ENCODE measurements at places on chromosomes 7 and 10.

DNA sequence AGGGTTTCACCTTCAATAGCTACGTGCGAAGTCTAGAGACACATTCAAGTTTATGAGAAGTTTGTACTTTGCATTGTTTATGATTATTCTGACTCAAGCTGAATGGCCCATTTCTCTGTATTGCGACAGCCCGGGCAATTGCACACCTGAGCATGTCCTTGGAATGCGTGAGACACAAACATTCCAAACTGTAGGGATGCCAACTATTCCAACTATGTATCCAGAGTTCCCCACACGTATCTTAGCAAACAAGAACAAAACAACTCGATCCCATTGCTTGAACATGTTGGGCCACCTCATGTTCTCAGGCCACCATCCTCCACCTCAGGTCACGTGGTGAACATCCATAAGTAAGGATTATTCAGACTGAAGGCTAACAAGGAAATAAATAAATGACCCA is 51.4 kb upstream of the EGFR start:
- no peak for DNase-seq

DNA sequence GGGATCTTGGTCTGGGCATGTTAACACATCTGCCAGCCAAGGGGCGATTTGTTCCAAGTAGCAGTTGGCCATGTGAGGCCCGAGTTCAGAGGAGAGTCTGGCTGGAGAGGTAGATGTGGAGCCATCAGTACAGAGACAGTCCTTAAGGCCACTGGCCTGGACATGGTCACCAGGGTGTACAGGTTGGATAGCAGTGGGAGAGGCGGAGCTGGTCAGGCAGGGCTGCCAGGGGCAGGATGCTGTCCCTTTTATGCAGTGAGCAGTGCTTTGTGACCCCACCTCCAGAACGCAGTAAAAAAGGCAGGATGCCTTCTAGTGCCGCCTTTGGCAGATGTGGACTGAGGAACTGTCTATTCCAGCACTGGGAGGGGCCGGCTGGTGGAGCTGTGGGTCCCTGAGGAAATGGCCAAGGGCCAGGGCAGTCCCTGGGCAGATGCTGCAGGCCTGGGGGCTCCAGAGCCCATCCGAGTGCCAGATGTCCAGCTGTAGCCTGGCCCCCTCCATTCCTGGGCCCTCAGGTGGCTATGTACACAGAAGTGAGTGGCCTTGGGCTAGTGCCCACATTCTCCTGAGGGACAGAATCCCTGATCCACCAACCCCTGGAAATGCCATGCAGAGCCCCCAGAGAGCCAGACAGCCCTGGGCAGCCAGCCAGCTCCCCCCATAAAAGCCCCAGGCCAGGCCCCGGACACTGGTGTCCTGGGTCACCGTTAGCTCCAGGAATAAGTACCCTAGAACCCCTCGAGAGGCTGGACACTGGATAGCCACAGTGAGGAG is 17.2 kb upstream of the MYL7 start:
- DNase-seq: peak; percentile 74

DNA sequence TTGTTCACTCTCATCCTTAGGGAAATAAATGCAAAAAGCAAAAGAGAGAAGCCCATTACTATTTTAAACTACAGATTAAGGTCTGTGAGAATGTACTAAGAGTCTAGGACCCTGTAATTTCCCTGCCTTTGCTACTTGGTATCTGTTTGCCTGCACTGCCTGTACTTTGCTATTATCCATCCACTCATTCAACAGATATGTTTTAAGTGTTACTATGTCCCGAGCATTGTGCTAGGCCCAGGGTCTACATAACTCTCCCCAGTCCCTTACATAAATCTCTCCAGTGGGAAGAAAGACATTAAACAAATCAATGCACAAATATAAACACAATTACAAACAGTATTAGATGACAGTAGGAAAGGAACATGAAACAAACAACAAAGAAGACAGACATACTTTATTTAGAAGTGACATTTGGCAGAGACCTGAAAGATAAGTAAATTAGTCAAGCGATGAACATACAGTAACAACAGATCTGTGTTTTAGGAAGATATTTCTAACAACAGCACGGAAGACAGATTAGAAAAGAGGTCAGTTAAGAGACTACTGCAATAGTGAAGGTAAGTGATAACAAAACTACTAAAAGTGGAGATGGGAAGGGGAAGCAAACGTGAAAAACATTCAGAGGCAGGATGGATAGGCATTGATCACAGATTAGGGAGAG is 30.0 kb downstream of the ZNF800 start:
- DNase-seq: no peak

GRCh38 chr10:28219251-28219650 is 83.6 kb downstream of the MPP7 start:
- no peak for DNase-seq

DNA sequence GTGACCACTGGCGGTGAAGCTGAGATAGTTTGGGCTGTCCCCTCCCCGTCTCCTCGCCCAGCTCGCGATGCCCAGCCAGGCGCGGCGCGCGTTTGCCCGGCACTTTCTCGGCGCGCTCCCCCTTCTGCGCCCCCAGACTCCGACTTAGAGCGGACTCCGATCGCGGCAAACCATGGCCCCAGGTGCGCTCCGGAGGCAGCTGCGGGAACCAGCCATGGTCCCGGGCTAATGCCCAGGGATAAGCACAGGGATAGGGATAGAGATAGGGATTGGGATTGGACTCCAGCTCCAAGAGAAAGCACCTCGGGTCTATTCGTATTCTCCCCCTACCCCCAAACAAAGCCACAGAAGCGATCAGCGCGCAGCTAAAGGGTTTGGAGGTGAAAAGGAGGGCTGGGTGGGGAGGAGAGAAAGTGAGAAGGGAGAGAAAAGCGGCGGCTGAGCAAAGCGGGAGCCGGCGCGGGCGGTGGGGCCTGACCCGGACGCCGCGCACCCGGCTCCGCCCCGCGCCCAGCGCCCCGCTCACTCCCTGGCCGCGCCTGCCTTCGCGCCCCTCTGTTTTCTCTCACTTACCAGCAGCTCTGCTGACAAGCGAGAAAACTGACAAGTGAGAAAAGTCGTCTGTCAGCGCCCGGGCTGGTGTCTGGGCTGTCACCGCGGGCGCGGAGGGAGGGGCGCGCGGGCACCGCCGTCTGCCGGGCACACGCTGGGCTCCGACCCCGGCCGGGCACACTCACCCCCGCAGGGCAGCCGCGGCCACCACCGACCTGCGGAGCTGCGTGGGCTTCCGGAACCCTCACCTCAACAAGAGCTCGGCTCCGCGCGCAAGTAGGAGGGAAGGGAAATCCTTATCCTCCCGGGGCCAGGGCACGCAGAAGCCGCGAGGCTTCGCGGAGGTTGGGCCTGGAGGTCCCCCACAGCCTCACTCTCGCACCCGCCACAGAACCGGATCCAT is at the start of gene PDE1C:
PDE1C (minus strand) TSS at position 2 of the 955 bp plus-strand sequence.
- peak; percentile 86 for DNase-seq

DNA sequence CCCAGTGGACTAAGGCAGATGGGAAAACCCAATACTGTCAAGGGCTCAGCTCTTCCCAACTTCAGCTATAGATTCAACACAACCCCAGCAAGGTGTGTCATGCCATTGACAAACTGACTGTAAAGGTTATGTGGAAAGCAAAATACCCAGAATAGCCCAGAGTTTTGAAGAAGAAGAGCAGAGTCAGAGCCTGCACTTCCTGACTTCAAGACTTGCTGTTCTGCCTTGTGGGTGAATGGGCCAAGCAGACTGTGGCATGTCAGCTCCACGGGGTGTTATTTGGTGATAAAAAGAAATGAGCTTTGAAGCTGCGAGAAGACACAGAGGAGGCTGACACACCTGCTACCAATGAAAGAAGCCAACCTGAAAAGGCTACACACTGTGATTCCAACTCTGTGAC is 89.7 kb downstream of the NKX6-2 start:
- peak; percentile 15 for DNase-seq

- no peak for DNase-seq
These were observed 257.2 kb upstream of the CACNA2D1 start for GRCh38 chr7:82700741-82701140.

DNA sequence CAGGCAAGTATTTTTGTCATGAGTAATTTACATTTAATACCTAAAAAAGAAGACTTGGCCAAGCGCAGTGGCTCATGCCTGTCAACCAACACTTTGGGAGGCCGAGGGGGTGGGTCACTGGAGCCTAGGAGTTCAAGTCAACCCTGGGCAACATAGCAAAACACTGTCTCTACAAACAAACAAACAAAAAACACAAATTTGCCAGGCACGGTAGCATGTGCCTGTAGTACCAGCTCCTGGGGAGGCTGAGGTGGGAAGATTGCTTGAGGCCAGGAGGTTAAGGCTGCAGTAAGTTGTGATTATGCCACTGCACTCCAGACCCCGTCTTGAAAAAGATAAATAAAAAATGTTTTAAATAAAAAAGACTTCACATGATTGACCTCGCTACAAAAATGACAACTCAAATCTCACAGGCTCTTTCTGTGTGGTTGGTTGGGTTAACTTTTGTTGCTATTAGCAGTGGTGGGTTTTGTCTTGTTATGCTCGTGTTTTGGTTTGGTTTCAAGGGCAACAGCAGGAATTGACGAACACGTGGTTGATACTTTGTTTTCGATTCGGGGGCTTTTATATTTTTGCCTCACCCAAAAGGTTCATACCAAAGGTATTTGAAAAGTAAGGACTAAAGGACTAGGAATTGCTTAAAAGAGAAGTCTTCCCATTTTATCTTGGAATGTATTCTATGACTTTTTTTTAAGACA is 227.2 kb upstream of the MKLN1 start:
- no peak for DNase-seq

DNA sequence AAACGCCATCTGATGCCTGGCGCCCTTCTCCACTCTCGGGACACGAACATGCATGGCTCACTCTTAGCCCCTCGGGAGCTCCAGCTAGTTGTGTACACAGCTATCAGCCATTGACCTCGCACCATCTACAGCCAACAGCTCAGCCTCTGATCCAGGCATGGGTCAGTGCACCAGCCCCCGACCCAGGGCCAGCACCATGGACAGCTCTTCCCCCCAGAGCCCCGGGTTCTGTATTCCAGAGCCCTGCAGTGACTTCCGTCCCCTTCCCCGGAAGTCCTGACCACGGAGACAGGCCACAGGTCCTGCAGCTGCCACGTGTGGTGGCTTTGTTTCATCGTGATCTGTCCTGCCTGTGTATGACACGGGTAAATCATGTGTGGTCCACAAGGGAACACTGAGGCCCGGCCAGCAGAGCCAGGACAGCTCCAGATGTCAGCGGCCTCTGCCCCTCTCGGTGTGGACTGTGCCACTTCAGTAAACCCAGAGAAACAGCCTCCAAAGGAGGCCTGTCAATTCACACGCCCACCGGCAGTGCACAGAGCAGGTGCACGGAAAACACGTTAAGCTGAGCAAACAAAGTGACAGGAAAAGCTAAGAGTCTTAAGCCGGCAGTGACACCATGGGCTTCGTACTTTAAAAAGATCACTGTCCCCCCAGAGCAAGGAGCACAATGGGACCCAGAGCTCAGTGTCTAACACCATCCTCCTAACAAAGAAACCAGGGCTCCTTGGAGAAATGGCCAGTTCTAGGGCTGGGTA is 13.0 kb downstream of the STK32C start:
- peak; percentile 49 for DNase-seq

DNA sequence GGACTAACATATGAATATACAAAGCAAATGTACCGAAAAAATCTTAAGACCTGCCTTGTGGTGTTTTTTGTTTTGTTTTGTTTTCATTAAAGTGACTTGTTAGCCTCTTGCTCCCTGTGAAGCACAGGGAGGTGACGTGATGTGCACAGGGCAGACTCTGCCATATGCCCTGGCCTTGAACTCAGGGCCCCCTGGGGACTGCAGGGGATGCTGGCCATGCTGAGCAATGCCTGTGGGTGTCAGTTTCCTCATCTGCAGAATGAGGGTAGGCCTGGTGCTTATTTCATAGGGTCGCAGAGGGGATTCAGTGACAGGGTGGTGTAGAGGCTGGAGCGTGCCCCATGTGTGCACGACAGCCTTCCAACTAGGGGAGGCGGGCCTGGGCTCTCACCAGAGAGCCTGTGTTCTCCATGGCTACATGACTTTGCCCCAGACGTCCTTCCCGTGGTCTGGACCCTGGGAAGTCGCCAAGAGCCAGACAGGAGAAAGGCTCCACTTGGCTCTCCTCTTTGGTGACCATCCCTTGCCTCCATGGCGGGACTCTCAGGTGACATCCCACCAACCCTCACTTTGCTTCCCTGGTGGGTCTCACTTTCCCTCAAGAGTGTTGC is 14.5 kb downstream of the EGFR start:
- no peak for DNase-seq

DNA sequence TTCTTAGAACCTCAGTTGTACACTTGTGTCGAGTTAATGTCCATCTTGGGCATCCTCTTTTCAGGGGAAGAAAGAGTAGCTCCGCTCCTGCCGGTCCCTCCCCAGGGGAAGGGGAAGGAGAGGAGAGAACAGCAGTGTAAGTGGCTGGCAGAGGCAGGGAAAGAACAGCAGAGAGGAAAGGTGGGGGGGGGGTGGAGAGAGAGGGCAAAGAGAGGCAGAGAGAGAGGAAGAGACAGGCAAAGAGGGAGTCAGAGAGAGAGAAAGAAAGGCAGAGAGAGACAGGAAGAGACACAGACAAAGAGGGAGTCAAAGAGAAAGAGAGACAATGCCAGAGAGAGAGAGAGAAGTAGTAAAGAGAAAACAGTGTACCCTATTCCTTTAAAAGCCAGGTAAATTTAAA is 53.9 kb downstream of the MRPS24 start:
- DNase-seq: no peak

- no peak for DNase-seq
These were observed 321.5 kb upstream of the NRP1 start for GRCh38 chr10:33655921-33656320.
